SJSA1 (cell line): ENCODE measurements at places on chromosomes 1 and 21.

GRCh38 chr1:56453417-56454078, 125.8 kb downstream of the PLPP3 start:
- DNase-seq: no peak

- no peak for DNase-seq
These were observed 65.7 kb downstream of the PEX14 start for GRCh38 chr1:10540277-10541005.

GRCh38 chr1:36506276-36506920, 23.7 kb upstream of the CSF3R start:
- DNase-seq: no peak

GRCh38 chr1:185244015-185244747, 72.9 kb downstream of the IVNS1ABP start:
- peak; percentile 52 for DNase-seq

DNA sequence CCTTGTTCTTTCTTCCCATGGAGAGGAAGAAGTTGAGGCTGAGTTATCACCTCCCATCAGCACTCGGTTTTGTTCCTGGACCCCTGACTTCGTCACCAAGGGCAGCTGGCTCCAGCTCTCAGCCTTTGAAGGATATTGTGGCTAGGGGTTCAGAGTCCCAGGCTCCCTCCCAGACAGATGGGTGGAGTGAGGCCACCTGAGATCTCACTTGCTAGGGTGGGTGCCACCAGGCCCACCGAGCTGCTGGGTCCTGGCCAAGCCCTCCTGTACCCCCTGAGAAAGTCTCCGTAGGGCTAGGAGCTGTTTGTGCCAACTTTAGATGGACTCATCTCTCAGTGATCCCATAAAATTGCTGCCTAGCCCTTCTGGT, 6.9 kb downstream of the MX2 start:
- no peak for DNase-seq

DNA sequence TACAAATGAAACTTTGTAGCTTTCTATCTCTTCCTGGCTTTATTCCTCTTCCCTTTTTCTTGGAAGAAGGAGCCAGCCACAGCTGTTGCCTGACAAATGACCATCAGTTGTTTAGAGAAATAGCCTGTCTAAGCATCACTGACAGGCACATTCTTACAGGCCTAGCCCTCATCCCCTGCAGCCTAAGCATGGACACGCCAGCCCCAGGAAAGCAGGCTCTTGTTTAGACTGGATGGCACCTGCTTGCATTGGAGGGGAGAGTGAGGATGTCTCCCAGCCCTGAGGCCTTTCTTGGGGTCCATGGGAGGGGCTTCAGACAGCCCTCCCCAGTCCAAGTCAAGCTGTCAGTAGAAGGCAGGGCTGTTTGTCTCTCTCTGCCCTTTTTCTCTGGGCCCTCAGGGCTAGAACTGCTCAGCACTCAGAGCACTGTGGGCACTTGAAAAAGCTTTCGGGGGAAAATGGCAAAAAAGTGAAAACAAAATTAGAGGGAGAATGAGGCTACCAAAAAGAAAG, 282.5 kb upstream of the PLXNA2 start:
- DNase-seq: no peak
